ENCODE measurements at places on chromosomes 4 and X.

DNA sequence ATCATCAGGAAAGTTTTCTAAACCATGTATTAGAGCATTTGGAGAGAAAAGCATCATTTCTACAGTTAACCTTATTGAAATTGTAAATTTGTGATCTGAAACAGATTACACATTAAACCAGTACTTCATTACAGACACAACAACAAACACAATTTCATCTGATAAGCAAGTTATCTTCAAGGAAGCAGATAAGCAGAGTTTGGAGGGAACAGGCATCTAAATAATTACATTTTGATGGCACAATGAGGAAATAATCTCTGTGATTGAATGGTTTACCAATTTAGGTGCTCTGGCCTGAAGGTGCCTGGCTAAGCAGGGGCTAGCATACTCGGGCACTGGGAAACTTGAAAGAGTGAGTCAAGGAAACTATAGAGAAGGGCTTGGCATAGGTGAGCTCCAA, 619.8 kb downstream of the PACRGL start:
- DNase-seq, result no peak

GRCh38 chr4:80266253-80266901, at the start of gene FGF5:
Gene FGF5 (plus strand): TSS chr4:80266664. CDS start chr4:80266825, 161 bp downstream.
- no peak for DNase-seq

GRCh38 chr4:77050962-77051361, 24.8 kb downstream of the CCNI start:
- no peak for DNase-seq

DNA sequence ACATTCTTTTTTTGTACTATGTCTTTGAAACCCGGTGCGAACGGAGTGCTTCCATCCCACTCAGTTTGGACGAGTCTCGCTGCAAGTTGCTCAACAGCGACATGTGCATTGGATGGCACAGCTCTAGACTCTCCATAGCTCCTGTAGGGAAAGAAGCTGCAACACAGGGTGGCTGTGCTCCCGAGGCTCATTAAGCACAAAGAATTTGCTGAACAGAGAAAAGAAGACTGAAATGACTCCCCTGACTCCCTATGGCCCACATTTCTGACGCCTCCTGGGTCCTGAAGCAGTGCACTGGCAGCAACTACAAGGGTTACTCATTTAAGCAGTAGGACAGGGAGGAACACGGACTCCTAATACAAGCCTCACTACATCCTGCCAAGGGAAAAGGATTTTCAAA, 127.4 kb downstream of the SH3RF1 start:
- no peak for DNase-seq

- no peak for DNase-seq
Measured at GRCh38 chr4:152947311-152947710, 11.2 kb downstream of the FHDC1 start.

GRCh38 chr4:68267433-68267944, 22.0 kb upstream of the TMPRSS11B start:
- no peak for DNase-seq

- no peak for DNase-seq
Measured at GRCh38 chr4:145954924-145955339, 16.3 kb upstream of the ZNF827 start.

- DNase-seq, result no peak
Measured at GRCh38 chrX:50953832-50954231, 43.3 kb downstream of the BMP15 start.

DNA sequence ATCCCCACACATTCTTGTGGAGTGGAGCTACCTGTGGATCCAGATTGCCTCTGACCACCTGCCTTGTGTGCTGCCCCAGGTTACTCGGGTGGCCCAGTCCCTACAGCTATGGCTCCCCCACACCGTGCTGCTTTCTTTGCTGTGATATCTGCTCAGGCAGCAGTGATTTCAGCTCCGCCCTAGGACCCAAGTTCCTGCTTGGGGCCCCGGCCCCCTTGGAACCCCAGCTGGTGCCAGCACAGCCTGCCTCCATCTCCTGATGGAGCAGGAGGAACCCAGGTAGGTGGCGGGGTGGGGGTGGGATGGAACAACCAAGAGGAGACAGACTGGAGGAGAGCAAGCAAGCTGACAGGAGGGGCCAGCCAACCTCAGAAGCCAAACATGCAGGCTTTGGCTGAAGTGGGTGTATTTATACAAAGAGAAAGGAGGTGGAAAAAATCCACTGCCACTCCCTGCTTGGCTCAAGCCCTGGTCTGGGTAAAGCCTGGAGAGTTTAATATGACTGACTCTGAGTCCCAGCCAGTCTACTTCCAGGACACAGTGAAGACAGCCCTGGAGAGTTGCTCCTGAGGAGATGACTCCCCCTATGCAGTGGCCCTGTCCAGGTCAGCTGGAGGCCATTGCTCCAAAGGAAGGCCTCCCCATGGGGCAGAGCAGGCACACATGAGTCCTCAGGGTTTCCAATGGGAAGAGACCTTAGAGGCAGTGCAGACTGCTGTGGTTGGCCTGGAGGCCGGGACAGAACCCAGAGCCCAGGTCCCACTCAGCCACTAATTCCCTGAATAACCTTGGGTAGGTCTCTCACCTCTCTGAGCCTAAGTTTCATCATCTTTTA, 197.1 kb upstream of the MAMLD1 start:
- no peak for DNase-seq

DNA sequence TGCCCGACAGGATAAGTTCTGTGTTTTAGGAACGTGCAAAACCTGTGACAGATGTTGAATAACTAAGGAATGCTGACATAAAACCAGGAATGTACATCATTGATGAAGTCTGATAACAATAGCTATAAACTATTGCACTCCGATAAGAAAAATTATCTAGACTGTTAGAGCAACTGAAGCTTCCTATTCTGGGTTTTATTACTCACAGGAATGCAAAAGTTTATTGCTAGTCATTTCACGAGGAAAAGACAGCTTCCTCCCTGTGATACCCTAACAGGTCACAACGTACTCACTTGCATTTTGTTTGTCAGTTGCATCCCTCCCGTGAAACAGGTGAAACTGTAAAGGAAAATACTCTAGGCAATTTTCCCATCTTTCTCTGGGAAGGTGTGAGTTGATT, 65.9 kb downstream of the CLDN22 start:
- DNase-seq, result no peak

GRCh38 chrX:38151441-38151840, 69.2 kb downstream of the SRPX start:
- no peak for DNase-seq

- no peak for DNase-seq
Measured at GRCh38 chr4:20431543-20431951, 179.8 kb downstream of the SLIT2 start.

GRCh38 chr4:336893-337142, 796 bp upstream of the ZNF141 start:
- DNase-seq, result no peak

GRCh38 chr4:113582737-113583136, 178.8 kb downstream of the CAMK2D start:
- no peak for DNase-seq

- DNase-seq, result no peak
Measured at GRCh38 chr4:123452616-123453015, 56.0 kb downstream of the SPRY1 start.

DNA sequence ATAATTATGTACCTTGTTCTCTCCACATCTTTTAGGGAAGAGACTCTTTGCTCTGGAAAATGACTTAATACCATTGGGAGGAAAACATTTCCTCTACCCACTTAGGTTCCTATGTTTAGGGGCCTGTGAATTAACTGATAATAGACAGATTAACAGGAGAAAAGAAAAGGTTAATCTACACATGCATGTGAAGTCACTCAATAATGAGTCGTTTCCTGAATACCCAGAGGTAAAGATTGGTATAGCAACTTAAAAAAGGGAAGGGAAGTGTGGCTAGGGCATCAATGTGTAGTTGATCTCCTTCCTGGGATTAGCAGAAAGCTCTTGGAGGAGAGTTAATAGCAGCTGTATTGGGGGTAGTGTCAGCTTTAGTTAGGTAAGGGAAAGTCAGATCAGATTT, 419.5 kb upstream of the ATOH1 start:
- no peak for DNase-seq

GRCh38 chr4:29046781-29047180, 1673.4 kb upstream of the PCDH7 start:
- DNase-seq, result no peak

GRCh38 chr4:124111922-124112321, 600.6 kb downstream of the ANKRD50 start:
- DNase-seq, result no peak

DNA sequence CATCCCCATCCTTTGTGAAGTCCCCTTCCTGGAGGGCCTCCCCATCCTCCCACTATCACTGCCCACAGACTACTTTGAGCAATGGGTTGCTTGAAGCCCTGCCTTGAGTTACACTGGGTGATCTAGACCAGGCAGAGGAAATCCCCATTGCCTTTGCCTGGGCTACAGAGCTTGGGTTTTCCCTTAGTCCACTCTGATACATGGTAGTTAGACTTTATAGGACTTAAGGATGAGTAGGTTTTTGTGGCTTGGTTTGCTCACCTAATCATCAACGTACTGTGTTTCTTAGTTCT, 56.6 kb downstream of the TMEM131L start:
- DNase-seq, result peak; percentile 29

DNA sequence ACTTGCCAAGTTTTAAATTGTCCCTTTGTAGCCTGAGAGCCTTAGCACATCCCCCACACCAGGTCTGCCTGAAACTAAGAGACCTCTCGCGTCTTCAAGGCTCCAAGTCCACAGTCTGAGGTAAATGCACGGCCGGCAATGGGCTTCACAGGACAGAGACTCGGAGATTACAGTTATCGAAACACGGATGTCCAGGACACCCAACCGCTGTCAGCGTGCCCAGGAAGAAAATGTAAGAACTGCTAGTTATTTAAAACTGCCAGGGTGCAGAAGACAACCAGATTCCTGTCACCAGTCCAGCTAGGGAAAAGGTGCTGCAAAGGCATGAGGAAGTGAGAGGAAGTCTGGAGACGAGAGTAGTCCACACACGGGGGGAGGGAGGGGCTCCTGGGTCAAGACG, 28.9 kb downstream of the ZNF827 start:
- no peak for DNase-seq

GRCh38 chr4:170047771-170048354, 21.7 kb upstream of the MFAP3L start:
- peak; percentile 45 for DNase-seq

DNA sequence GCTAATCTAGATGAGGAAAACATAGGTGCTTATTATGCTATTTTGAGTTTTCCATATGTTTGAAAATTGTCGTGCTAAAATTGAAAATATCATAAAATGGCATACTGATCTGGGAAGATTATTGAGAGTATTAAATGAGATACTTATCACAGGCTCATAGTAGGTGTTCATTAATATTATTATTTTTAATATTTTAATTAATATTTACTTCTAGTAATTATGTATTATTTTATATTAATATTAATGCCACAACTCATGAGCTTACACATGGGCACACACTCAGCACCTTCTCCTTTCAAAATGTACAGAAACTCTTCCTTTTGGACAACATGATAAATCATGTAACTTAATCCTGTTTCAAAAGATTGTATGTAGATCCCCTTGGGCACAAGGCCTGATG, 223.6 kb downstream of the RAB28 start:
- no peak for DNase-seq

DNA sequence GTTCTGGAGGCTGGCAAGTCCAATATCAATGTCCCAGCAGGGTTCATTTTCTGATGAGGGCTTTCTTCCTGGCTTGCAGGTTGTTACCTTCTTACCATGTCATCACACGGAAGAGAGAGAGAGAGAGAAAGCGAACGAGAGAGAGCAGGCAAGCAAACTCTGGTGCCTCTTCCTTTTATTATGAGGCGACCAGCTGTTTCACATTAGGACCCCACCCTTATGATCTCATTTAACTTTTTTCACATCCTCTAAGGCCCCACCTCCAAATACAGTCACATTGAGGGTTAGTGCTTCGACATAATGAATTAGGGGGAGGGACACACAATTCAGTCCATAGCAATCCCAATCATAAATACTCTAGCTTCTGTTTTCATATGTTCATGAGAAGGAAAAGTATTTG, 10.6 kb upstream of the GPR174 start:
- no peak for DNase-seq

DNA sequence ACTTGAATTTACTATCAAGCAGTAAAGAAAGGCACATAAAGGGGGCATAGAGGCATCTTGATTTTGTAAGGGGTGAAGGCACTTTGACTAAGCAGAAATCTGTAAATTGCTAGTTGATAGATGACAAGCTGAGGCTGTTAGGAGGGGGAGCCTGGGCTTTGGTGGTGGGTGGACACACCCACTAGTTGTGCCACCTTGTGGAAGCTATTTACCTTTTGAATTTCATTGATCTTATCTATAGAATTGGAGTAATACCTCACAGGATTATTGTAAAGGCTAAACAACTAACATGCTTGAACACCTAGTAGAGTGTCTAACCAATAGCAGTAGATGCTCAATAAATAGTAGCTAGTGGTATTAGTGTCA, 142.8 kb upstream of the KCNIP4 start:
- no peak for DNase-seq

GRCh38 chrX:111443946-111444345, 32.0 kb upstream of the DCX start:
- DNase-seq, result no peak

DNA sequence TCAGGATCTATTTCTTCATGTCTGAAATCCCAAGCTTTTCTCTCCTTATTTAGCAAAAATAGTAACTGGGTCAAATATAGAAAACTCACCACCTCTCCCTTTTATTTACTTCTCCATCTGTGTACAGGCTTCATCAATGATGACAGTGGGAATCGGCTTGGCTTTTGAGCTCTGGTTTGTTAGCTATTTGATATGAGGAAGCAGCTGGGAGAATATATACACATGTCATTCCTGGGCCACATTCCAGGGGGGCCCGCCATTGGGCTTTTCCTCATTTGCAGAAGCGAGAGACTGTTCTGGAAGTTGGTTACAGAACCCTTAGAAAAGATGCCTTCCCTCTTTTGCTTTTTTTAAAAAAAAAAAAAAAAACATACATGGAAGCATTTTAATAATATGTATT, 107.4 kb upstream of the F9 start:
- DNase-seq, result no peak

GRCh38 chrX:16839219-16839851, 30.8 kb downstream of the RBBP7 start:
- DNase-seq, result no peak

All from stimulated activated CD4-positive, alpha-beta T cell treated with anti-CD3 and anti-CD28 coated beads, Interleukin-12 subunit alpha, Interleukin-12 subunit beta, amount 100 ng/mL, for 4 hours (primary cell).